ENCODE measurements at places on chromosomes 3 and 15. TPM values are rescaled to one million over a fixed set of nuclear protein-coding genes. Genes with fewer than 3 reads are reported as not detected.

- no peaks in the 10 kb centered on the region for H3K36me3 ChIP-seq
- no peak overlapping the region for H3K27ac ChIP-seq
- DNase-seq: no peak
- H3K4me3 ChIP-seq: no peak overlapping the region
Observed at GRCh38 chr15:68695061-68695595, 116.3 kb downstream of the CORO2B start.

- H3K27me3 ChIP-seq: no peaks in the 10 kb centered on the region
- H3K4me1 ChIP-seq: no peaks in the 10 kb centered on the region
- no peak overlapping the region for H3K4me3 ChIP-seq
- DNase-seq: peak; percentile 19
Observed at GRCh38 chr3:47669026-47669749, 90.5 kb upstream of the CSPG5 start.

DNA sequence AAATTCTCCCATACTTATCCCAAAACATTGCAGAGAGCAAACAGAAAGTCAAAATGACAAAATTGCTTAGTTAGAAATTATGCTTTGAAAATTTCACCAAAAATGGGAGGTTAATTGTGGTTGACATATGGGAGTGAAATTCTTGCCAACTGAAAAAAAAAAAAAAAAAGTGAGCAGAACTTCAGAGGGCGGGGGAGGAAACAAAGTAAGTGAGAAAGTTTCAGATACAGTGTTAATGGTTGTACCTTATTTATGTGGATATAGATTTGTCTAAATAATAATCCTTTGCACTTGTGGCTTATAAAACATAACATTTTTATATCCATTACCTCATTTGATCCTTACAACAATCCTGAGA, 91.5 kb upstream of the RAP2B start:
- H3K27me3 ChIP-seq: no peaks in the 10 kb centered on the region
- no peaks in the 10 kb centered on the region for H3K4me1 ChIP-seq
- H3K36me3 ChIP-seq: no peaks in the 10 kb centered on the region
- no peak overlapping the region for H3K27ac ChIP-seq
- DNase-seq: no peak

PYGO1 gene
- 1.4 TPM for polyA plus RNA-seq

SYNM gene
- polyA plus RNA-seq: 3.7 TPM

GPR149 gene
- polyA plus RNA-seq: not detected

GRCh38 chr3:123568875-123569274, 16.0 kb downstream of the HACD2 start:
- H3K27ac ChIP-seq: no peak overlapping the region
- H3K36me3 ChIP-seq: peaks cover 4% of the 10 kb centered on the region
- H3K4me1 ChIP-seq: no peaks in the 10 kb centered on the region
- H3K27me3 ChIP-seq: no peaks in the 10 kb centered on the region
- DNase-seq: no peak

DNA sequence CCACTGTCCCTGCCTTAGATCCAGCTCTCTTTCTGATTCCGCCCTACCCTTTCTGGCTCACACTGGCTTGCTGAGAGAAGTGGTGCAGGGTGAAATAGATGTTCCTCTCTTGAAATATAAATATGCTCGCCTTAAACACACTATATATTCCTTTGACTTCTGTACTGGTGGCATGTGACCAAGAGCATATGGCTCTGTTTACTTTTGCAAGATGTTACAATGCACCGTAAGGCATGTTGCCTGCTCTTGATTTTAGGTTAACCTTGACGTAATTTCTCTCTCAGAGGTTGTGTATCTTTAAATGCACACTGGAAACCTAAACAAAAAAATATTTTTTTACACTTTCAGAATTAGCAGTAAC, 749 bp downstream of the RSRC1 start:
- peaks cover 18% of the 10 kb centered on the region for H3K27me3 ChIP-seq
- H3K4me3 ChIP-seq: peak overlapping the region; percentile 75
- no peak for DNase-seq
- peaks cover 12% of the 10 kb centered on the region for H3K4me1 ChIP-seq
- no peak overlapping the region for H3K27ac ChIP-seq

ANKUB1 gene
- polyA plus RNA-seq: not detected

ARGFX gene
- polyA plus RNA-seq: not detected

GRCh38 chr15:35170207-35170606, 85.1 kb upstream of the NANOGP8 start:
- DNase-seq: no peak
- H3K27me3 ChIP-seq: no peaks in the 10 kb centered on the region
- H3K4me1 ChIP-seq: peaks cover 13% of the 10 kb centered on the region
- H3K27ac ChIP-seq: no peak overlapping the region

MAP1A gene
- 0.68 TPM for polyA plus RNA-seq

- no peaks in the 10 kb centered on the region for H3K27me3 ChIP-seq
- H3K27ac ChIP-seq: no peak overlapping the region
- H3K36me3 ChIP-seq: no peaks in the 10 kb centered on the region
Observed at GRCh38 chr3:84109911-84110310, 848.9 kb upstream of the CADM2 start.

- no peak overlapping the region for H3K4me3 ChIP-seq
- no peaks in the 10 kb centered on the region for H3K36me3 ChIP-seq
- H3K4me1 ChIP-seq: no peaks in the 10 kb centered on the region
- no peak for DNase-seq
- H3K27me3 ChIP-seq: no peaks in the 10 kb centered on the region
Observed at GRCh38 chr3:44568561-44568960, 13.6 kb downstream of the ZKSCAN7 start.

GRCh38 chr15:70633991-70634390, 129.4 kb downstream of the UACA start:
- no peak overlapping the region for H3K4me3 ChIP-seq
- H3K27ac ChIP-seq: no peak overlapping the region
- DNase-seq: no peak
- no peaks in the 10 kb centered on the region for H3K36me3 ChIP-seq

TTLL13 gene
- polyA plus RNA-seq: 0.04 TPM

- no peak overlapping the region for H3K4me3 ChIP-seq
- no peak for DNase-seq
- H3K36me3 ChIP-seq: no peaks in the 10 kb centered on the region
Observed at GRCh38 chr3:40130721-40131120, 178.8 kb upstream of the EIF1B start.

CXCR6 gene
- not detected for polyA plus RNA-seq

DNA sequence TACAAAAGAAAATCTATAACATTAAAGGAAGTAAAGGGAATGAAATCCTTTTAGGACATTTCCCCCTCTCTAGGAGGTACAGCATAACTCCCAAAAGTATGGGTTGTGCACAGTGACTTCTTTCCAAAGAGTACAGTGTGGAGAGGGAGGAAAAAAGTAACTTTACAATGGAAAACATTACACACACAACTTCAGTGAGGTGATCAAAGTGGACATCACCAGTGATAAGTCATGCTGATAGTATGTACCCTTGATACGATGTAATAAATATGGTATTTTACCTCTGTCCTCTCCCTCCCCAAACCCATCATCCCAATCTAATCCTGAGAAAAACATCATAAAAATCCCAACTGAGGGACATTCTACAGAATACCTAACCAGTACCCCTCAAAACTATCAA, 10.8 kb downstream of the PLD1 start:
- peak overlapping the region; percentile 26 for H3K27ac ChIP-seq
- DNase-seq: no peak
- H3K36me3 ChIP-seq: no peaks in the 10 kb centered on the region

TGM5 gene
- not detected for polyA plus RNA-seq
